ENCODE measurements at places on chromosomes 16 and 17. TPM values are rescaled to one million over a fixed set of nuclear protein-coding genes. Genes with fewer than 3 reads are reported as not detected.

ENO3 gene
- total RNA-seq: 18.7 TPM

TEKT1 gene
- total RNA-seq: 0.07 TPM

ITGAD gene
- total RNA-seq: not detected

NOD2 gene
- total RNA-seq: 0.13 TPM

TLCD3B gene
- total RNA-seq: not detected

PERCC1 gene
- 2.0 TPM for total RNA-seq

NECAB2 gene
- not detected for total RNA-seq

RAP1GAP2 gene
- total RNA-seq: 8.6 TPM

GAS2L2 gene
- not detected for total RNA-seq

CD300H gene
- total RNA-seq: not detected

SSTR5 gene
- total RNA-seq: not detected

HEATR3 gene
- 18.7 TPM for total RNA-seq

GP1BA gene
- not detected for total RNA-seq

TNK1 gene
- total RNA-seq: 8.4 TPM

CCL7 gene
- not detected for total RNA-seq
